ENCODE measurements at places on chromosomes 4 and X.

- no peak for DNase-seq
Measured at GRCh38 chrX:45485719-45486118, 285.0 kb upstream of the DIPK2B start.

DNA sequence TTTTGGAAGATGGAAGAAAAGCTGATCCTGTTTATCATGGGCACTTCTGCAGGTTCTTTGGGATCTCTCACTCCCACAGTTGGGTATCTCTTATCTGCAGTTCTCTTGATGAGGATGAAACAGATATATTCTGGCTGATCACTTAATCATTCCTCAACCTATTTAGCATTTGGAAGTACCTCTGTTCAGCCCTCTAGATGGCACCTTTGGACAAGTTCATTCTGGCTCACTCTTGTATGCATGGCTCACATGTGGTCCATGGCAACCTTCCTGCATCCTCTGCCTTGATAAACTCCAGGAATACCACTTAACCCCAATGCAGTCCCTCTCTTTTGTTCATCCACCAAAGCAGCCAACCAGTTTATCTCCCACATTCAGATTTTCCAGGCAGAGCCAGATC, 74.2 kb downstream of the SMARCA5 start:
- no peak for DNase-seq

- DNase-seq: no peak
Measured at GRCh38 chr4:1603413-1604135, 80.5 kb downstream of the FAM53A start.

- no peak for DNase-seq
Measured at GRCh38 chrX:84118315-84118714, 69.7 kb downstream of the RPS6KA6 start.

- DNase-seq: no peak
Measured at GRCh38 chr4:6474053-6474568, 1.7 kb upstream of the PPP2R2C start.
